ENCODE measurements at places on chromosomes 2 and 18. TPM values are rescaled to one million over a fixed set of nuclear protein-coding genes. Genes with fewer than 3 reads are reported as not detected.

Gene MYCN
- not detected for polyA plus RNA-seq

Gene SERPINB11
- polyA plus RNA-seq = not detected

Gene KCTD1
- 12.8 TPM for polyA plus RNA-seq

Gene SPDYA
- polyA plus RNA-seq = not detected

Gene MEP1B
- polyA plus RNA-seq = not detected

Gene CLEC4F
- 0.21 TPM for polyA plus RNA-seq

Gene LONRF2
- 2.4 TPM for polyA plus RNA-seq

Gene FNDC4
- polyA plus RNA-seq = 27.0 TPM

Gene CCDC68
- polyA plus RNA-seq = not detected

Gene OR6B2
- not detected for polyA plus RNA-seq

Gene CCDC102B
- polyA plus RNA-seq = 2.0 TPM

Gene MATN3
- 4.0 TPM for polyA plus RNA-seq

Gene NEU2
- not detected for polyA plus RNA-seq

Gene MDH1
- polyA plus RNA-seq = 267 TPM

All from SK-N-SH (cell line).